ENCODE measurements at places on chromosomes 12 and 14.

DNA sequence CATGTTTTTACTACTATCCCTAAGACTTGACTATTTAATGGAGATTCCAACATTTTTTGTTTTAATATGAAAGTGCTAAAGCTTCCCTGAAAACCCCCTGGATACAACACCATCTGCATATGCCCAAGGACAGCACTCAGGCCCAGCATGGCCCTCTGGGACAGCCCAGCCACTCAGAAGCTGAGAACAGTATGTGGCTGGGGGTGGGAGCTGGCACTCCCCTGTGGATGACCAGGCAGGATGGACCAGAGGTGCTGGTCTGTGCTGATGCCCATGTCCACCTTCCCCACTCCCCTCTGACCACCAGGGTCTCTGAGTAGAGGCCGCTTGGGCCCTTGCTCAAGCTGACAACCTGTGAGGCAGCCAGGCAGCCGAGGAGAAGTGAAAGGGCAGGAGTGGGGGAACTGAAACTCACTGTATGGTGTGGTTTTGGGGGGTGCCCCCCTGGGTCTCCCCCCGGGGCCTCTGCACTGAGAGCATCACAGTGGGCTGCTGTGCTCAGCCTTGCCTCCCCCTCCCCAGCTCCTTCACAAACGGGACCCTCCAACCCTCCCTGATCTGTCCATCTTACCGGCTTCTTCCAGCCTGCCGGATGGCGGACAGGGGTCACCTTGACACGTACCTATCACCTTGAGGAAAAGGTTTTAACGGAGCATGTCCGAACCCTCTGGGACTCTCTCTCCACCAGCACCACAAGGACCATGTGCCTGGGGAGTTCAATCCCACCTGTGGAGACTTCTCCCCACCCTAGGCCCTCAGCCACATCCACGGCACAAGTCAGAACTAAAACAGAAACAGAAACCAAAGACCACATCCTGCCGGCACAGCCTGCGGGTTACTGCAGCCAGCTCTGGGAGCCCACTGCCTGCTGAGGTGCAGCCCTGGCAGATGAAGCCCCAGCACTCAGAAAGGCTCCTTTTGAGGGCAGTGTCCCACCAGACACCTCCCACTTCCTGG, at the start of gene TMEM229B:
TSS of gene TMEM229B (minus strand) at position 785 of the 957 bp plus-strand sequence. CDS start 14,798 bp downstream, outside the sequence.
- DNase-seq: peak; percentile 48

DNA sequence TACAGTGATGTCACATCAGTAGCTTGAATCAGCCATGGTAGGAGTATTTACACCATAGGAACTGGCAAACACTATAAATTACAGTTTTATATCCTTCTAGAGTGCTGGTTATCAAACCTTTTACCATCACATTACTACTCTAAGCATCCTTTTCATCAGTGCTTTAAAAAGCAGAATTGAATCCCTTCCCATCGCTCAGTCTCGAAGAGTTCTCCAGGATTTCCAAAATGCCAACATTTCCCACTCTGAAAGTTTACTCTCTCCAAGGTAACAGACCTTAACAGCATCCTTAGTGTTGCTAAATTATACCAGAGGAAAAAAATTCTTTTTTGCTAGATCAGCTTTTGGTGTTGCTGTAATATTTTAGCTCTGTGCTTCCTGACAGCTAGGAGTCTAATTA, 209.4 kb upstream of the USP15 start:
- DNase-seq: no peak

- DNase-seq: no peak
Observed at GRCh38 chr14:94826774-94827173, 56.9 kb upstream of the GSC start.

GRCh38 chr14:68679746-68680467, 113.0 kb downstream of the ZFP36L1 start:
- DNase-seq: no peak

GRCh38 chr12:124927201-124928094, 13.0 kb upstream of the UBC start:
- peak; percentile 85 for DNase-seq

GRCh38 chr14:59465316-59466135, at the start of gene GPR135:
Gene GPR135, minus strand, starts transcription at chr14:59465380. Its CDS starts 154 bp downstream, at chr14:59465226.
- no peak for DNase-seq

All from stimulated activated CD8-positive, alpha-beta memory T cell treated with anti-CD3 and anti-CD28 coated beads, Interleukin-15, amount 100 ng/mL, for 4 hours (primary cell).